Upper lobe of right lung (tissue), 1 donor: ENCODE measurements at places on chromosomes 7 and 10.

GRCh38 chr10:36608866-36609265, 516.5 kb upstream of the ANKRD30A start:
- no peak overlapping the region for H3K27ac ChIP-seq
- no peak for DNase-seq
- H3K27me3 ChIP-seq: no peaks in the 10 kb centered on the region
- H3K4me3 ChIP-seq: no peak overlapping the region
- no peaks in the 10 kb centered on the region for H3K4me1 ChIP-seq

- no peak for DNase-seq
- no peaks in the 10 kb centered on the region for H3K4me1 ChIP-seq
- H3K36me3 ChIP-seq: no peaks in the 10 kb centered on the region
- H3K4me3 ChIP-seq: no peak overlapping the region
Observed at GRCh38 chr10:56469482-56469881, 108.4 kb upstream of the ZWINT start.

- H3K4me3 ChIP-seq: no peak overlapping the region
- DNase-seq: no peak
- H3K4me1 ChIP-seq: no peaks in the 10 kb centered on the region
- H3K27ac ChIP-seq: no peak overlapping the region
- no peaks in the 10 kb centered on the region for H3K27me3 ChIP-seq
- no peaks in the 10 kb centered on the region for H3K36me3 ChIP-seq
Observed at GRCh38 chr7:18189500-18190126, 162.0 kb upstream of the PRPS1L1 start.

DNA sequence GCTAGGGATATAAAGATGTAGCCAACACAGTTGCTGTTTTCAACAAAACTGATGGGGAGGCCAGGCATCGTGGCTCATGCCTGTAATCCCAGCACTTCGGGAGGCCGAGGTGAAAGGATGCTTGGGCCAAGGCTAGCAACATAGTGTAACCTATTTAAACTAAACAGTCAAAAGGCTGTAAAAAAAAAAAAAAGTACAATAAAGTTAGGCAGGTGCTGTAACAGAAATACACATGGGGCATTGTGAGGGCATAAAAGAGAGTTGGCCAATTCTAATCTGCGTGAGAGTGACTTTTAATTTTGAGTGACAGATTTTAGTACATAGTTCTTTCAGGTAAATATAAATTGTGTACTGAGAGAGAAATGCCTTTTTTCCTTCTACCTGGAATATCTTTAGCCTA, 6.2 kb downstream of the XRCC2 start:
- no peaks in the 10 kb centered on the region for H3K27me3 ChIP-seq
- H3K4me3 ChIP-seq: no peak overlapping the region

- no peaks in the 10 kb centered on the region for H3K36me3 ChIP-seq
- peak overlapping the region; percentile 51 for H3K27ac ChIP-seq
- H3K27me3 ChIP-seq: no peaks in the 10 kb centered on the region
- H3K4me3 ChIP-seq: no peak overlapping the region
- peaks cover 14% of the 10 kb centered on the region for H3K4me1 ChIP-seq
- DNase-seq: peak; percentile 75
Observed at GRCh38 chr7:2157473-2158279, 75.1 kb downstream of the MAD1L1 start.

GRCh38 chr10:11604865-11605650, 6.4 kb downstream of the USP6NL start:
- H3K4me3 ChIP-seq: no peak overlapping the region
- DNase-seq: no peak
- H3K36me3 ChIP-seq: no peaks in the 10 kb centered on the region
- peaks cover 20% of the 10 kb centered on the region for H3K4me1 ChIP-seq
- no peak overlapping the region for H3K27ac ChIP-seq
- no peaks in the 10 kb centered on the region for H3K27me3 ChIP-seq
